ENCODE measurements at places on chromosomes 2 and 18.

GRCh38 chr2:16691261-16691660, 25.6 kb upstream of the CYRIA start:
- DNase-seq: no peak

DNA sequence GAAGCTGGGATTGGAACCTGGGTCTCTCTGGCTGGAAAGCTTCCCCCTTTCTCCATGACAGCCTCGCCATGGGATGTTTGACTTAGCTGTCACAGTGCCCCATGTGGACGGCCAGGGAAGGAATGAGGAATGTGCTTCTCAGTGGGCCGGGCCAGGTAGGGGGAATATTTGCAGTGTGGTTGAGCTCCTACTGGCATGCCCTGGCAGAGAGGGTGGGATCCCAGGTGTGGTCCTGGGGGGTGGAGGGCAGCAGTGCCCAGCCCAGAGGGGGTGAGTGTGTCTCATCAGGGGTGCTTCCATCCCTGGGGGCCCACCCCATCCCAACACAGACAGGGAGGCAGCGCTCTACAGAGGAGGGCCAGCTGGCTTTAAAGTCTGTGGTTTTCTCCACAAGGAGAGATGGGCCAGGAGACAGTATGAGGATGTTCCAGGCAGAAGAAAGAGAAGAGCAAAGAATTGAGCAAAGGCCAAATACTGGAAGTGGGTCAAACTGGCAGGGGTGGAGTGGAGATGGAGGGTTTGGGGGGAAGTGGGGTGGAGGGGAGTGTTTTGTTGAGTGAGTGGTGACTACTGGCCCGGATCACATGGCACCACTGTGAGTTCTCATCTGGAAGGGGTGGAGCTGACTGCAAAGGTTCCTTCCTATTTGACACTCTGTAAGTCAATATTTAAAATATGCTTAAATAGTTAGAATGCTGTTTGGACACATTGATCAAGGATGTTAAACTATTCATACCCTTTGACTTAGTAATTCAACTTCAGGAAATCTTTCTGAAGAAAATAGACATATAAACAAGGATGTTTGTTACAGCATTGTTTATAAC, 94.0 kb downstream of the MYCN start:
- DNase-seq: no peak

GRCh38 chr2:151007365-151007764, 254.3 kb downstream of the RBM43 start:
- no peak for DNase-seq

GRCh38 chr2:199791326-199791725, 59.7 kb downstream of the FTCDNL1 start:
- DNase-seq: no peak

GRCh38 chr2:42965196-42965595, 172.8 kb upstream of the HAAO start:
- no peak for DNase-seq

GRCh38 chr2:46621499-46621898, 142.1 kb downstream of the TMEM247 start:
- DNase-seq: no peak

DNA sequence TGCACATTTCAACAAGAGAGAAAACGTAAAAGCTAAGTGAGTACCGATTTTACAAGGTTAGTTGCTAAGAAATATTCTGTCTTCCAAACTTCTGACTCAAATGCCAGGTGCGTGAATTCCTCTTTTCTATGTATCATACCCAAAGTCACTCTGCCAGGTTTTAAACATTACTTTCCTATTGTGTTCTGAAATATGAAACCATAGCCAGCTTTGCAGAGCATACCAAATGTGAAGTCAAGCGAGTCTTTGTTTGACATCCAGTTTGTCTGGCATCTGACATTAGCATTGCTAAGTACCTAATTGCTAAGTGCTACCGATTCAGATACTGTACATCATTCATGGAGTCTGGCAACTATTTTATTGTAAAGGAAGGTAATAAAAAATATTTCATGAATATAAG, 321.9 kb upstream of the GALNT5 start:
- no peak for DNase-seq

DNA sequence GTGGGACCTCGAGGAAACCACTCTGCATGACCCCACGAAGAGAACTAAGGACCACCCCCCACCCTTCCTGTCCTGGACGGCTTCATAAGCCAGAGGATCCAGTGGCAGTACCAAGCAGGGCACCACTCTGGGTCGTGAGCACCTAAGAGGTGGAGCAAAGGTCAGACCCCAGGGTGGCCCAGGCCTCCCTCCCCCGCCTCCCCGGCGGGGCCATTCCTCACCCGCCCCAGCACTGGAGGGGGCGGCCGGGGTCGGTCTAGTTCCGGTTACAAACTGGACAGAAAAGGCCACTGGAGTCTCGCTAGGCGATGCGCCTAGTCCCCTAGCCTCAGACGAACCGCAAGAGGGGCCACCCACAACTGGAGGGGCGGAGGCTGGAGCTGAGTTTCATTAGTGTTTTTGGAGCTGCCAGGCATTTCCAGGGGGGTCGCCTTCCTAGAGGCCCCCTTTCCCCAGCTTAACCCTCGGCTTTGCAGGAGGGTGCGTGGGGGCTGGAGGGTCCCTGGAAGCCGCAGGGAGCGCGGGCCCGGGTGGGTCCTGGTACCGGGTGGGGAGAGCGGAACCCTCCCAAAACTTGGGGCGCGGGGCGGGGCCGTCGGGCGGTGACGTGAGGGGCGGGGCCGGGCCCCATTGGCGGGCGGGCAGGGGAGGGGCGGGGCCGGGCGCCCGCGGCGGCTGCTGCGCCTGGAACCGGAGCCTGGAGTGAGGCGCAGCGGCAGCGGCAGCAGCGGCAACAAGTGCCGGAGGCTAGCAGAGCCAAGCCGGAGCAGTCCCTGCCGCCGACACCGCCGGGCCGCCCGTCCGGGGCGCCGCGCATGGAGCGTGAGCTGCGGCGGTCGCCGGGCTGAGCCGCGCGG, at the start of gene B3GNT2:
Gene B3GNT2 (plus strand): TSS at position 695 of the 857 bp plus-strand sequence. CDS start 26,106 bp downstream, outside the sequence.
- DNase-seq: peak; percentile 75

- DNase-seq: no peak
These were observed 56.6 kb upstream of the MAP2 start for GRCh38 chr2:209367075-209367747.

GRCh38 chr2:48578313-48578712, 39.3 kb upstream of the GTF2A1L start:
- no peak for DNase-seq

DNA sequence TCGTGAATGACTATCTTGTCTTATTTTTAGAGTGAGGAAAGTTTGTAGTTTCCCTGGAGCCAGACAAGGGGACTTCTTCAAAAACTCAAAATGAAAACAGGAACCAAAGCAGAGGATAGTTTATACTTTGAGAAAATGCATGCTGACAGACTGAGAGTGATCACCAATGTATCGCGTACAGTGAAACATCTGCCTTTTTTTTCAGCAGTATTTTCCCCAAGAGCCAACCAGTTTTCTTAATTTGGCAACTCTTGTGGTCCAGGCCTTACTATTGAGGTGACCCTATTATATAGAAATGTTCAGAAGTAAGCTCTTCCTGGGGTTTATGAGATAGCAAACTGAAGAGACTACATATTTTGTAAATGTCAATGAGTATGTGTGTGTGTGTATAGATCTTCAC, 153.7 kb upstream of the VRK2 start:
- no peak for DNase-seq

GRCh38 chr2:187982668-187983067, 309.0 kb upstream of the GULP1 start:
- no peak for DNase-seq

DNA sequence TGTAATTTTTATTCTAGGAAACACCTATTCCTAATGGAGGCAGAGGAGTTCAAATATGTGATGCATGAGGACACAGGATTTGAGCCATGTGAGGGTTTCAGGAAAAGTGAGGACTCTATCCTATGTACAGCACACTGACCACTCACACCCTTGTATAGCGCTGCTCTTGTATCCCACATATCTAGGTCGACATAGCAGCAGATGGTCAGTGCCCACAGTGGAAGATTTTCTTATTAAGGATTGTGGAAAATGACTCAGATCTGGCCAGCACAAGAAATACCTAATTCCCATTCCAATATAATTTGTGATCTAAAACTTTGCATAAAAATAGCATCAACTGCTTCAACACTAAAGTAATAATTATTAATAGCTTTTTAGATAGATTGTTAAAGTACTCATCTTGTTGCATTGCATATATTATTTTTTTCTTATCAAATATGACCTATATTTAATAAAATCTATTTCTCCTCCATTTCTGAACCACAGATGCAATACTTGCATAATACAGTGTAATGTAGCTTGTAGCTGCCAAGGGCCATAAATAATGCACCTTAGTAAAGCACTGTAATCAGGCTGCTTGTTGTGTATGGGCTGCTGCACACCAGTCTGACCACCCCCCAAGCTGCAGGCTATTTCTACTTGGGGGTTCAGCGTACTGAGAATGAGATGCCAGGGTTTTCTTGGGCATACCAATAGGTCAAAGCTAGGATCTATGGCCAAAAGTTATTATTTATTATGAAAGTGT, 442.2 kb upstream of the CWC22 start:
- DNase-seq: no peak

DNA sequence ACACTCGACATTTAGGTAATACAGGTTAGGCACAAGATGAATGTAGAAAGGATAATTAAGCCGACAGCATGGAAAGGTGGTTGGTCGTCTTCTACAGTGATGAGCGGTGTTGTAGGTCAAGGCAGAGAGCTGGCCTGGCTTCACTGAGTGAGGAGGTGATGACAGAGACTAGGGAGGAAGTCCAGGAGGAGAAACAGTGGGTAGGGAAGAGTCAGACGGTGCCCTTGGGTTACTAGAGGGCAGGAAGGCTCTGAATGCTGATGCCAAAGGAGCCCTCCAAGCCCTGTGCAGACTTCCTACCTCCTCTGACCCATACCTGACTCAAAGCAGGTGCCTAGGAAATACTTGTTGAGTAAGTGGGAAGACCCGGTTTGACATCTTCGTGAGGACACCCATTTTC, 100.8 kb downstream of the ITGB1BP1 start:
- DNase-seq: no peak

DNA sequence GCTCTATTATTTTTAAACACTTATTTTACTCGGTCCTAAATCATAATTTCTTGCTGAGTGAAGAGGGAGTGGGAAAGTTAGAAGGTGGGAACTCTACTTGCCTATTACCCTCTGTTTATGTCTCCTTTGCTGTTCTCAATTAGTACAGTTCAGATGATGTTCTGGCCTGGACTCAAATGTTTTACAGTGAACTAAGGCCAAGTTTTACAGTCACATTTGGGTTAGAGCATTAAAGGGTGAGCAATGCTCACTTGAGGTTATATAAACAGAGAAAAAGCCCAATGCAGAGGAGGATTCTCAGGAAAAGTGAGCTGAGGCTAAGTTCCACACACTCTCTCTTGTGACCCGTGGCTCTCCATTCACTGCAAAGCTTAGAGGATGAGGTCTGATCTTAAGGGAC, 52.4 kb downstream of the ITSN2 start:
- no peak for DNase-seq

DNA sequence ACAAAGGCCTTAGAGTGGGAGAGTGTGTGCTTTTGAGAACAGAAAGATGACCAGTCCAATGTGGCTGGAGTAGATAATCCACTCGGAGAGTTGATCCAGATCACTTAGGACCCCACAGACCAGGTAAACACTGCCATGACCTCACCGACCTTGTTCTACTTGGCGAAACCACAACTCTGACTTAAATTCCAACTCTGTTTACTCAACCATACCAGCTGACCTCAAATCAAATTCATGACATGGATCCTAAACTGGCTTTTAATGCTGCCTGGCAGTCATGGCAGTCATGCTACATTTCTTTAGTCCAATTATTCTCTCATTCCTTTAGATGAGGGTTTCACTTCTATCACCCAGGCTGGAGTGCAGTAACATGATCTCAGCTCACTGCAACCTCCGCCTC, 347.1 kb upstream of the FAM98A start:
- no peak for DNase-seq

- no peak for DNase-seq
These were observed 102.2 kb upstream of the ASB18 start for GRCh38 chr2:236366397-236366796.

GRCh38 chr2:61011678-61012077, 5.8 kb upstream of the PEX13 start:
- no peak for DNase-seq

DNA sequence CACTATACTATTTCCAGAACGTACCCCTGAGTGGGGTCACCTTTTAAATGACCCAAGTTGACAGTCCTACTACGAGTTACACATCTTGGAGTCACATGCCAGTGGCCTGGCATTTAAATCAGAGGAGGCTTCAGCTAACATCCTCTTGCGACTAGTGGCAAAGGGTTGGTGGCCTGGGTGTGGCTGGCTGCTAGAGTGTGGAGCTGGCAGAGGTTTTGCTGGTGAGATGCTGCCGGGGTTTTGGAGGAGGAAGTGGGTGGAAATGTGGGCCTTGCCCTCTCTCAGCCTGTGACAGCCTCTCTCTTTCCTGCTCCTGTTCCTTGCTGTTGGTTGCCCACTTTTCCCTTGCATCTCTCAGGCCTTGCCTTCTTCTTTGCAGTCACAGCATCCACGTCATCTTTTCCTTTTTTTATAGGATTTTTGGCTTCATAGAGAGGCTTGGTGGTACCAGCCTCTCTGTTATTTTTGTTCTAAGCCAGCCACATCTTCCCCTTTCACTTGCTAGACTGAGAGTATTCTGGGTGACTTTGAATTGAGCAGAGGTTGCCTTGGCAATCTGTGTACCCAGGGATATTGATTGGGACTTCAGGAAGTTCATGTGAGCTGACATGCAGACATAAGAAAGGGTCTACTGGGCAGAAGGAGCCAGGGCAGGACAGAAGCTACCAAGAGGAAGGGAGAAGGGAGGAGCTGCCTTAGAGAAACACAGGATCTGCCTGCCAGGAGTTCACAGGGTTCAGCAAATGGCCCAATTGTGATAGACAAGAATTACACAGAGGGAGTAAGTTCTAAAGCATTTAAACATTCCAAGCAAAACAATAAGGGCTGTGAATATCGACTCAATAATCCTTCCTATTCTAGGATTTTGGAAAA, 55.4 kb downstream of the CDC42EP3 start:
- DNase-seq: no peak

DNA sequence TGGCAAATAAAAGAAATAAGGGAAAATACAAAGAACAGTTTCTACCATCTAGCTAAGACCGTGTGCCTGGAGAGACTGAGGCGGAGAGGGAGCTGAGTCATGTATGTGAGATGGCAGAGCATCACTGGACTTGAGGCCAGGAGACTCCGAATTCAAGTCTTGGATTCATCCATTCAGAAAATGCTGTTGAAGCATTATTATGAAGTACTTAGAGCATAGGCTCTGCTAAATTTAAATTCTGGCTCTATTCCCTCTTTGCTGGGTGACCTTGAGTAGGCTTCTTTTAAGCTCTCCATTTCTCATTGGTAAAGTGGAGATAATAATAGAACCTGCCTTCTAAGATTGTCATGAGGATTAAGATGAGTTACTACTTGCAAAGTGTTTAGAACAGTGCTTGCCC, 34.7 kb downstream of the NPHP1 start:
- DNase-seq: no peak

DNA sequence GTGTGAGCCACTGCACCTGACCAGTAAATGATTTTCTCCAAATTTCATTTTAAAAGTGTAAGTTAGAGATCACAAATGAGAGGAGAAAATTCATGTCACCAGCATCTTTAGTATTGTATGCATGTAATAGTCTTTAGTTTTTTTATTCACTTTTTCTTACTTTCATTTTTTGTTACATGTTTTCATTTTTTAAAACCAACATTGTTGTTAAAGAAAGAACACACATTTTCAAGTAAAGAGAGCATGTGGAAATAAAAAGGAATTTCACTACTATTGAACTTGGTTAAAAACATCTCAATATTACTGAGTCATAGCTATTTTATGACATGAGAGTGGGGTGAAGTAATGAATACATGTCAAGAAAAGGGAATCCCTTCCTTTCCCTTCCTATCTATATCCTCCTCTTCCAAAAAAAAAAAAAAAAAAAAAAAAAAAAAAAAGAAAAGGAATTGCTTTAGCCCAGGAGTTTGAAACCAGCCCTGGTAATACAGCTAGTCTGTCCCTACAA, 29.1 kb upstream of the PMAIP1 start:
- no peak for DNase-seq
